Upper lobe of right lung (tissue), 1 donor: ENCODE measurements at places on chromosomes 2 and 18. TPM values are rescaled to one million over a fixed set of nuclear protein-coding genes. Genes with fewer than 3 reads are reported as not detected.

GRCh38 chr2:134177351-134177931 lies 76.4 kb upstream of the MGAT5 start:
- H3K27me3 ChIP-seq: no peaks in the 10 kb centered on the region
- DNase-seq: no peak
- H3K4me1 ChIP-seq: peaks cover 9% of the 10 kb centered on the region
- H3K4me3 ChIP-seq: no peak overlapping the region
- H3K36me3 ChIP-seq: no peaks in the 10 kb centered on the region

- no peak overlapping the region for H3K27ac ChIP-seq
- DNase-seq: no peak
- no peaks in the 10 kb centered on the region for H3K27me3 ChIP-seq
- no peak overlapping the region for H3K4me3 ChIP-seq
- peaks cover 83% of the 10 kb centered on the region for H3K4me1 ChIP-seq
- peaks cover 28% of the 10 kb centered on the region for H3K36me3 ChIP-seq
These were observed 62.8 kb upstream of the RBM44 start for GRCh38 chr2:237735798-237736197.

GRCh38 chr2:219058541-219059374 lies 2.0 kb downstream of the IHH start:
- no peaks in the 10 kb centered on the region for H3K36me3 ChIP-seq
- peak; percentile 92 for DNase-seq
- H3K4me1 ChIP-seq: peaks cover 30% of the 10 kb centered on the region

- no peaks in the 10 kb centered on the region for H3K36me3 ChIP-seq
- no peaks in the 10 kb centered on the region for H3K4me1 ChIP-seq
- no peak overlapping the region for H3K4me3 ChIP-seq
These were observed 37.6 kb upstream of the SLC4A10 start for GRCh38 chr2:161586517-161587167.

GRCh38 chr2:30410217-30410616 lies 36.8 kb upstream of the LCLAT1 start:
- H3K4me1 ChIP-seq: peaks cover 31% of the 10 kb centered on the region
- no peaks in the 10 kb centered on the region for H3K27me3 ChIP-seq
- H3K27ac ChIP-seq: peak overlapping the region; percentile 59
- no peak for DNase-seq
- no peaks in the 10 kb centered on the region for H3K36me3 ChIP-seq

DNA sequence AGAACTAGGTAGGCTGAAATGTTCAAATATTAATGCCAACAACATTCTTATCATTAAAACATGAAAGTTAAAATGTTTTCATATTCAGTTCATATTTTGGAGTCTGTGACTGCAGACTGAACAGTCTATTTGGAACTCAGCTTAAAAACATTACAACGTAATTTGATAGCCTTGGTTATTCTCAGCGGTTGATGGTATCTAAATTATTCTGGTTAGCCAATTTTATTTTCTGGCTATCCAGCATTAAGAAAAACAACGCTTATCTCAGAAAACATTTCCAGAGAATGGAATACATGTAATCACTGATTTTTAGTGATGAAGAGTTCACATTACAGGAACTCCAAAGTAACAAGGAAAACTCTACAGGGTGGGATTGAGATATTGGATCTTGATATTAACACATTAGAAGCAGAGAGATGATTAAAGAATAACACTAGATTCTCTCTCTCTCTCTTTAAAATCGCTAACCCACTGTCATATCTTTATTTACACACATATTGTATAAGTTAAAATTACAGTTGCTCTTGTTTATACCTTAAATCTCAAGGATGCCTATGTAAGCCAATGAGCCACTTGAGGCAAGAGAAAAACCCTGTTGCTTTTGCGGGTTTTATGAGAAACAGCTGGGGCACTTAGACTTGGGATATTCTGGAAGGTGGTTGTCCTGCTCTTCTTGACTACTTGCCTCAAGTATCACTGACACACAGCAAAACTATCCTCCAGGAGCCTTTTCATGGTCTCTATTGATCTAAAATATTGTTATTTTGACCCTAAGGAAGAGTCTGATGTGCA lies 84.9 kb downstream of the ICOS start:
- DNase-seq: no peak
- H3K27ac ChIP-seq: no peak overlapping the region
- no peaks in the 10 kb centered on the region for H3K4me1 ChIP-seq

Gene RFX8
- not detected for total RNA-seq

DNA sequence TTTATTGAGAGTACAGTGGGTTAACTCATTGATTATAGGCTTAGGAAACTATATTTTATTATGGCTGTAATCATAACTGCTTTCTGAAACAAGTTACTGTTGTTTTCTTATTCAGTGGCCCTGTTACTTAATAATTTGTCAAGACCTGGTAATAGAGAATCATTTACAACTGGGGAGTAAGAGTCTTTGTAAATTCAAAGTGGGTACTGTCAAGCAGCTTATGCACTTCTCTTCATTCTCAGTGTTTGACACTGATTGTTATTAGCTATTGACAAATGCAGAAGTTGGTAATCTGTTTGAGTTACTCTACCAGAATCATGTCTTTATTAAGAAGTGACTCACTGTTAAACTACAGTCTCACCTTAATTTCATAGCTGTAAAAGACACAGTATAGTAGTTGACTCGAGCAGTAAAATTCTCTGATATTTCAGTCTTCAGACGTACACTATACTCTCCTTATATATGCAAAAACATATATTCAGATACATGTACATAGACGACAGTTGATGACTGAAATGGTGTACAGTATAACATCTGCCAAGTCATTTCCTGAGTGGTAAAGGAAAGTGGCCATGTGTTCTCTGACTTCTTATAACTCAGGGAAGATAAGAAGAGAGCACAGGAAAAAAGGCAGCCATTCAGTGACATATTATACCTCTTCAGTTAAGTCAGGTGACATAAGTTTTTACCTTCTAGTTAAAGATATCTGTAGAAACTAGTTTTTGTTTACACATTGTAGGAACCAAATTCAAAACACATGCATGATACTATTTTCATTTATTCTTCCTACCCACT lies 36.0 kb upstream of the TTC27 start:
- H3K27ac ChIP-seq: no peak overlapping the region
- no peaks in the 10 kb centered on the region for H3K27me3 ChIP-seq
- DNase-seq: no peak
- H3K4me3 ChIP-seq: no peak overlapping the region
- peaks cover 23% of the 10 kb centered on the region for H3K36me3 ChIP-seq

GRCh38 chr18:10149768-10150556 lies 236.1 kb downstream of the VAPA start:
- DNase-seq: no peak
- H3K4me3 ChIP-seq: no peak overlapping the region
- H3K27me3 ChIP-seq: no peaks in the 10 kb centered on the region
- H3K27ac ChIP-seq: no peak overlapping the region
- H3K4me1 ChIP-seq: no peaks in the 10 kb centered on the region
- no peaks in the 10 kb centered on the region for H3K36me3 ChIP-seq

GRCh38 chr2:238009563-238009962 lies 42.7 kb downstream of the UBE2F start:
- no peak overlapping the region for H3K4me3 ChIP-seq
- H3K27me3 ChIP-seq: no peaks in the 10 kb centered on the region
- H3K4me1 ChIP-seq: no peaks in the 10 kb centered on the region

Gene CYRIA
- 24.2 TPM for total RNA-seq

DNA sequence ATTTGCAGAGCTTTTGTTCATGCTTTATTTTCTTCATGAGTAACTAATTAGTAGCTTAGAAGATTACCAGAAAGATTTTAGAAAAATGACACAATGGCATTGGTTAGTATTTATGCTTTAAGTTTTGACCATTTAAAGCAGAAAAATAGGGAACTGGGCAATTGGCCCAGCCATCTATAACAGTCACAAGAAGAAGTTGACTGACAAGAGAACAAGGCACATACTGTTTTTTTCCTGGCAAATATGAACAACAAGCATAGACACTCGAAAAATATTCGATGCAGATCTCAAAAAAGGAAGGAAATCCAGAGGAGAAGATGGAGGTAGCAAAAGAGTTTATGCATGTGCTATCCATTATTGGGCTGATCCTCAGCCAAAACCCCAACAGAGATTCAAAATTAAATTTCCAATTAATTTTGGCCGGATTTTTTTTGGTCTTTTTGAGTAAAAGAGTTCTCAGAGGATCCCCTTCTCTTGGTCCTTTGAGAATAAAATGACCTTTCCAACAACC lies 200.8 kb upstream of the SLC35G4 start:
- no peaks in the 10 kb centered on the region for H3K36me3 ChIP-seq
- no peak overlapping the region for H3K4me3 ChIP-seq
- no peak for DNase-seq
- H3K27ac ChIP-seq: no peak overlapping the region
- H3K27me3 ChIP-seq: no peaks in the 10 kb centered on the region

DNA sequence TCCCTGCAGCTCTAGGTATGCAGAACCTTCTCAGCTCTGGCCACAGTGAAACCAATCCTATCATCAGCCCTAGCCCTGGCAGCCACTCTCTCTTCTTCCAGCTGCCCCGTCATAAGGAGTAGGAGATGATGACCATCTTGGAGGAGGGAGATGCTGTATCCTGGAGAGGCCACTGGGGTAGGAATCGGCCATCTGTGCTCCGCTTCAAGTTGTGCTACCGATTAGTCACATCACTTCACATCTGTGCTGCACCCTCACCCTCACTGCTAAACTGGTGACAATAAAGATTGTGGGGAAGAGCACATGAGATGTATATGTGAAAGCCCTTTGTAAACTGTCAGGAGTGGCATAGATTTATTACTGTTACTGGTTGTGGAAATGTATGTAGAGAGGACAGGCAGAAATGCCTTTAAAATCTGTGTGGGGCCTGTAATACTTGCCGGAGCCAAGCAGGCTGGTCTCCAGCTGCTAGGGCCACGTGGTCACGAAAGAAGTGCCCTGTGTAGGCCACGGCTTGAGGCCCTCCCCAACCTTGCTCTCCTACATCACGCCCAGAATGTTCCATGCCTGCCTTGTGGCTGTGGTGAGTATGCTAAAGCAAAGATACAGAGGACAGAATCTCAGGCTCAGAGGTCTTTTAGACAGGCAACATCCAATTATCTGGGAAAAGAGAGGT lies 236.8 kb downstream of the CLIP4 start:
- no peaks in the 10 kb centered on the region for H3K36me3 ChIP-seq
- H3K27me3 ChIP-seq: no peaks in the 10 kb centered on the region
- H3K4me3 ChIP-seq: no peak overlapping the region
- no peak for DNase-seq
- H3K4me1 ChIP-seq: no peaks in the 10 kb centered on the region

Gene TAF4B
- 3.3 TPM for total RNA-seq

GRCh38 chr2:152005607-152006006 lies 93.2 kb downstream of the CACNB4 start:
- H3K36me3 ChIP-seq: no peaks in the 10 kb centered on the region
- H3K27me3 ChIP-seq: no peaks in the 10 kb centered on the region
- H3K27ac ChIP-seq: no peak overlapping the region

GRCh38 chr2:241228860-241229516 lies 40.5 kb downstream of the ANO7 start:
- H3K4me3 ChIP-seq: no peak overlapping the region
- peak; percentile 48 for DNase-seq

DNA sequence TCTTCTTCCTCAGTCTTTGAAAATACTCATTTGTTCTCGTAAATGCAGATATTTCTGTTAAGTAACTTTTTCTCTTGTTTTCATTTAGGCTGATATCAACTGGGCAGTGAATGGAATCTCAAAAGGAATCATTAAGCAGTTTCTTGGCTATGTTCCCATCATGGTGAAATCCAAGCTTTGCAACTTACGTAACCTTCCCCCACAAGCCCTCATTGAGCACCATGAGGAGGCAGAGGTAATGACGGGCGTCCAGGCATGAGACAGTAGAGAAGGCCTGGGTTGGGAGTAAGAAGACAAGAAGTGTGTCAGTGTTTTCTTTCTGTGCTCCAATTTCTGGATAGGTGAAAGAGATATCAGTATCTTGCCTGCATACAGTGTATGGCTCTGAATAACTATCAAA lies 5.1 kb downstream of the POLR1B start:
- H3K36me3 ChIP-seq: peaks cover 62% of the 10 kb centered on the region
- H3K4me1 ChIP-seq: peaks cover 29% of the 10 kb centered on the region
- H3K27ac ChIP-seq: peak overlapping the region; percentile 31
- DNase-seq: no peak
- H3K27me3 ChIP-seq: no peaks in the 10 kb centered on the region

DNA sequence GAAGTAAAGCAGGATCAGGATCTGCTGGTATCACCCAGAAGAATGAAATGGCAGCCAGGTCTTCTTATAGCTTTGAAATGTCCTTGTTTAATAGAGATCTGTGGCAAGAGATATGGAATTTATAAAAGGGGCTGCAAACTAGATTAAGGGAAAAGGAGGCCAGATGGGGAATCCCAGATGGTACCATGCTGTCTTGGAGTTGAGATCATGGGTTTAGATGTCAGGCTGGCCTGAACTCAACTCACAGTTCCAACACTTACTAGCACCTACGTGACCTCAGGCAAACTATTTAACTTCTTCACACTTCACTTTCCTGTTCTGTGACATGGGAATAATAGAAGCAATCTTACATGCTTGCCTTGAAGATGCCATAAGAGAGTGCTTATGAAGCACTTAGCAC lies 188.2 kb downstream of the ALK start:
- no peaks in the 10 kb centered on the region for H3K36me3 ChIP-seq
- no peak overlapping the region for H3K27ac ChIP-seq
- no peak overlapping the region for H3K4me3 ChIP-seq
- no peaks in the 10 kb centered on the region for H3K27me3 ChIP-seq
- H3K4me1 ChIP-seq: no peaks in the 10 kb centered on the region
- no peak for DNase-seq

Gene NGEF
- total RNA-seq: not detected

- no peak overlapping the region for H3K27ac ChIP-seq
- no peaks in the 10 kb centered on the region for H3K27me3 ChIP-seq
- no peaks in the 10 kb centered on the region for H3K4me1 ChIP-seq
These were observed 24.3 kb downstream of the PTMA start for GRCh38 chr2:231732604-231733003.

GRCh38 chr2:203694191-203694590 lies 12.2 kb upstream of the CD28 start:
- peaks cover 32% of the 10 kb centered on the region for H3K4me1 ChIP-seq
- no peaks in the 10 kb centered on the region for H3K36me3 ChIP-seq
- H3K27me3 ChIP-seq: no peaks in the 10 kb centered on the region
- H3K27ac ChIP-seq: peak overlapping the region; percentile 43

Gene ALK
- not detected for total RNA-seq

GRCh38 chr18:76102626-76103025 lies 392.4 kb downstream of the ZNF516 start:
- DNase-seq: no peak
- no peaks in the 10 kb centered on the region for H3K36me3 ChIP-seq
- H3K4me1 ChIP-seq: no peaks in the 10 kb centered on the region
- no peaks in the 10 kb centered on the region for H3K27me3 ChIP-seq
- H3K4me3 ChIP-seq: no peak overlapping the region
- no peak overlapping the region for H3K27ac ChIP-seq

- DNase-seq: no peak
- H3K4me3 ChIP-seq: no peak overlapping the region
- H3K36me3 ChIP-seq: no peaks in the 10 kb centered on the region
- H3K27me3 ChIP-seq: no peaks in the 10 kb centered on the region
- no peak overlapping the region for H3K27ac ChIP-seq
- no peaks in the 10 kb centered on the region for H3K4me1 ChIP-seq
These were observed 34.6 kb upstream of the POTEC start for GRCh38 chr18:14577971-14578370.
